ENCODE measurements at places on chromosomes 2 and 18.

DNA sequence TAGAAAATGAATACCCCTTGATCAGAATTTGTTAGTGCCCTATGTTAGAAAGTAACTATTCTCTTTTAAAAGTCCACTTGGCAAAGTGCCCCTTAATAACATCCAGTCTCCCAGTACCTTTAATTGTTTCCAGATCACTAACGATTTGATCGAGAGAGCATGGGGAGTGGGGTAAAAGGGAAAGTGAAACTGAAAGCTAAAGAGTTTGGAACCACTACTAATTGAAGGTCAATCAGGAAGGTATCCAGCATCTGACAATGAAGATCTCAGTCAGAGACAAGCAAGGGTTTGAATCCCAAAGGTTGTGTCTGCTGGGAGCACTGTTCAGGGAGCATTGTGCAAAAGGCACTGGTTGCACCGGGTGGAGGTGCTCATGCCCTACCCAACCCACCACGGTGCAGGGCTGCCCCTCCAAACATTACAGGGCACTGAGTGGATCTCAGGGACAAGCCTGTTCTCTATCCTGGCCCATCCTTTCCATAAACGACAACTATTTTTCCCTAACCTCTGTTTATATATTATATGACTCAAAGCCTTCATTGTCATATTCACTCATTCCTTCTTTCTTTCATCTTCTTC, 14.6 kb upstream of the RIT2 start:
- DNase-seq: no peak

DNA sequence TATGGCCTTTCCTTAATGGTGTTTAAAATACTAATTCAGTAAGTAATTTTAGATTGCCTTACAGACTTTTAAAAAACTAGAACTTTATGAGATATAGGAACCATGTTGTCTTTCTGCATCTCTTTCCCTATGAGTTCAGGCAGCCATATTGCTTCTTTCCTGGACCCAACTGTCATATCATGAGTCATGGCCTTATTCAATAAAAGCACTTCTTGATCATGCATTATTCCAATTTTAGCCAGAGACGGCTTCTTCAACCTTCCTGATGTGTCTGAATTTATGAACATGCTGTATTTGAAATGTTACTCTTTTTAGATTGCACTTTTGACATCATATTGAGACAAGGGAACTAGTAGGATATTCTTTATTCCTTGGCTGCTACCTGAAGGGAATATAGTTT, 65.4 kb upstream of the MAP3K20 start:
- DNase-seq: no peak

DNA sequence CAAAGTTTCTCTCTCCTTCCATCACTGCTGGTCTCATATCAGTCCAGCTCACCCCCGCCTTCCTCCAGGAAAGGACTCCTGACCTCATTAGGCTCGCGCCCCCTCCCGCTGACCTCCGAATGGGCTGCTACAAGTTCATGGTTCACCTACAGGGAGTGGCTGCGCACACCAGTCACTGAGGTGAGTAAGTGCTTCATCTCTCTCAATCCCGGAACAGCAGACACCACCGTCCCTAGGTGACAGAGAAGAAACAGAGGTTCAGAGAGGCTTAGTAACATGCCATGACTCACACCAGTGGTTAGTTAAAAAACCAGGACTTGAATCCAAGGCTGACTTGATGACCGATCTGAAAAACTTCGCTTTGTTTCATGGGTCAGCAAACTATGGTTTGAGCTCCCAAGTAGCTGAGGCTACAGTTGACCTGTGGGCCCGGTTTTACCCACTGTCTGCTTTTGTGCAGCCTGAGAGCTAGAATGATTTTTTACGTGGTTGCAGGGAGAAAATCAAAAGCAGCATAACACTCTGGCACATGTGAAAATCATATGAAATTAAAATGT, 42.0 kb downstream of the ZFP36L2 start:
- no peak for DNase-seq

DNA sequence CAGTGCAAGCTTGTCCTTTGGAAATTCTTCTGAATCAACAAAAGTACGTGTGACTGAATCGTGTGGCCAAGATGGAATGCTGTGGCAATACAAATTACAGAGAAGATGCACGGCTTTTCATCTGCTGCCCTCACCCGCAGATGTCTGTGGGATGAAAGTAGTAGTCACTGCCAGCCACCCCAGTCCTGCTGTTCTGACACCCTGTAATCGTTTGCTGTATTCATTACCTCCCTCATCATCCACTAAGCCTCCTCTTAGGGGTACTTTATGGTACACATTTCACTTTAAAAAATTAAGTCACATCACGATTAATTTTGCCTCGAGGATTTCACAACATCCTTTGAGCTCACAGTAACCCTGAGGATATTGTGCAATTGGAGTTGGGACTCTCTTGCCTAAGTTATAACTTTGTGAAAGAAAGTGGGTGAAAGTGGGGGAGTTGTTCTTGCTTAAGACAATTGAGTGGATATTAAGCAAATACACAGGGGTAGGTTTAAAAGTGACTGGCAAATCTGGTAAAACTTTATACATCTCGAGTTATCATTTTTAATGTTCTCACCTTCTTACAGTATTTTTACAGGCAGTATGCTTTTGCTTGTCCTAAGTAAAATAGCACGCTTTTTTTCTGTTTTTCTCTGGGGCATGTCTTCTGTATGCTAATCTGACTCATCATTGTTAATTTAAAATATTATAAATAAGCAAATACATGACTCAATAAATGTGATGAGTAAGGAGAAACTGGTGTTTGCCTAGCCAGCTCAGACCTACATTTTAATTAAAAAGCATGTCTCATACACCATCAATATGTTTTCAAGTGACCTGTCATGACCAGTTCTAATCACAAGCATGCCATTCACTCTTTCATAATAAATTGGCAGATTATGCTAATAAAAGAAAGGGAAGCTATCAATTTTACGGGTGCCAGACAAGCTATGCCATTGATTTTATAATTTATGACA, 680.9 kb downstream of the IRS1 start:
- DNase-seq: no peak

- DNase-seq: no peak
These were observed 337.3 kb downstream of the OSR1 start for GRCh38 chr2:19021100-19021476.

DNA sequence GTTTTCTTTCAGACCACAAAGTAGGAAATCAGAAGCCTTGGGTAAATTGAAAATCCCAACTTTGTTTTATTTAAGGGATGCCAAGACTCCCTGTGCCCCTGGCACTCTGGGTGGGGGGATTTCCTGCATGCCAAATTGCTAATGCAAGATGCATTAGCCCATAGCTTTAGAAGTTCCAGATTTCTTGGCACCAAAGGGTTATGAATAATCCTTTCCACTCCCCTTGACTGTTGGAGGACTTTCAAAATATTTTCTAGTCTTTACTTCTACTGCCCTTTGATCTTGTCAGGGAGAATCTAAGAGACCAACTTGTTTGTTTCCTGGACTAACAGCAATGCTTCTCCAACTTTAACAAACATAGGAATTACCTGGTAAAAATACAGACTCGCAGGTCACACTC, 81.8 kb upstream of the TGIF1 start:
- DNase-seq: no peak

DNA sequence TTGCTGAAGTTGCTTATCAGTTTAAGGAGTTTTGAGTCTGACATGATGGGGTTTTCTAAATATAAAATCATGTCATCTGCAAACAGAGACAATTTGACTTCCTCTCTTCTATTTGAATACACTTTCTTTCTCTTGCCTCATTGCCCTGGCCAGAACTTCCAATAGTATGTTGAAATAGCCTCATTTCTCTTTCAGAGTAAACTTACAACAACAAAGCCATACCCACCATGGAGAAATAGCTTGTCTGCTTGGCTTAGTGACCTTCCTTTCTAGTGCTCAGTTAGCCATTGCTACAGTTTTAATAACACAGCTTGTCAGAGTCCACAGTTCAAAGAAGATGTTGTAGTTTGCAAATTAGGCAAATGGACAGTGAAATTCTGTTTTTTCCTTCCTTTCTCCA, 228.0 kb downstream of the ETAA1 start:
- no peak for DNase-seq

DNA sequence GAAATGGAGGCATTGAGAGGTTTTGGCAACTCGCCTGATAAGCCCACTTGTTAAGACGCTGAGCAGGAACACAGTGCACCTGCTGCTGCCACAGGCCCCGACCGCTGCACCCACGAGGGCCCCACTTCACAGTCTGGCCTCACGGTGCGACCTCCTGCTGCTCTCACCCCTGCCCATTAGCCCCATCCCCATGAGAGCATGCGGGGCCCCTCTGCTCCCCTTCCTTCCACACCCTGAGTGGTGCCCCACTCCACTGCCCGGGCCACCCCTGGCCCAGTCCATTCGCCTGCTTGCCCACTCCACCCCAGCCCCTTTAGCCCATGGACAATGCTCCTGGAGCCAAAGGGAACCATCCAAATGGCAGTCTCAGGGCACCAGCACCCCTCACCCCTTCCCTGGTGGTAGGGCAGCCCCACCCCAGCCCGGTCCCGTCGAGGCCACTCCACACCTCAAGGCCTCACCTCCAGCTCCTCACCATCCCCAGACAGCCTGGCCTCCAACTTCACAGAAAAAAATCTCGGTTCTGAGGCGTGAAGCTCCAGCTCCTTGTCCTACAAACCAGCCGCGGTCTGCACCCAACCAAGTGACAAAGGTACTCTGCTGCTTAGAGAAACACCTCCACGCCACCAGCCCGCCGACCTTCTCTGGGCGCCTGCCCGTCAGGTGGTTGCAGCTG, 6.7 kb upstream of the GPR55 start:
- no peak for DNase-seq

DNA sequence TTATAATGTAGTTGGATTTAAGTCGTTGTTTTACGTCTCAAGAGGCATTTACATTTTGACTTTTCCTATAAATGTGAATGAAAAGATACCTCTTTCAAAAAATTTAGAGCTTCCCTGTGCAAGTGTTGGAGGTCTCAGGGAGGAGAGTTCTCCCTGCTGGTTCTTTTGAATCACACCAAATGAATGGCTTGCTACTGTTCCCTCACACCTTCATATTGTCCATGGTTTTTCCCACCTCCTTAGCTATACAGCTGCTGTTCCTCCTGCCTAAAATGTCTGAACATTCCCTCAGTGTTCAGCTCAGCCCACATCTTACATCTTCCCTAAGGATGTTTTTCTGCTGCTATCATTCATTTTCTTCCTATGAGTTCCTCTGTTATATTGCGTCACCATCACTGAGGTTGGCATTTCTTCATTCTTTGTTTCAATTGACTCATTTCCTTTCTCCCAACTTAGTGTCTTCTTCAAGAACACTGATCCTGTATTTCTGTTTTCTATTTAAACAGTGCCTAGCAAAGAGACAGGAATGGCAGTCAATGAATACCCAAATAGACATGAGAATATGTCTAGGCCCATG, 46.0 kb downstream of the COX7A2L start:
- no peak for DNase-seq

GRCh38 chr18:40179729-40180461, 1775.1 kb upstream of the PIK3C3 start:
- no peak for DNase-seq

DNA sequence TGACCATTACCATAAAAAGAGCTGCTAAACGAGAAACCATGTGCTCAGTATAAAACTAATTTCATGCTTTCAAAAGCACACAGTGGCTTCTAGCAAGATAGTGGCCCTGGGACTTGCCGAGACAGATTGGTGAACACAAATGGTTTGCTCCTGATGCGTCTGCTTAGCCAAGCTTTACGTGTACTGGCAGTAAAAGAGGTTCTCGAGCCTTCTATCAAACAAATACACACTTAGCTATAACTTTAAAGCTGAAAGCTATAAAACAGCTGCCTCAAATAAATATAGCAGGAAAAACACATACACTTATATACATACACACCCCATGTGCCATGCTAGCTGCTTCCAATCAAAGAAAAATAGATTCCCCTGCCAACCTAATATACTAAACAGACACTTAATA, 117.0 kb downstream of the ZNF385B start:
- DNase-seq: no peak

- peak; percentile 1 for DNase-seq
These were observed 51.2 kb upstream of the NOSTRIN start for GRCh38 chr2:168751104-168751740.

GRCh38 chr2:170815746-170816503, 762 bp upstream of the GAD1 start:
- DNase-seq: peak; percentile 41

DNA sequence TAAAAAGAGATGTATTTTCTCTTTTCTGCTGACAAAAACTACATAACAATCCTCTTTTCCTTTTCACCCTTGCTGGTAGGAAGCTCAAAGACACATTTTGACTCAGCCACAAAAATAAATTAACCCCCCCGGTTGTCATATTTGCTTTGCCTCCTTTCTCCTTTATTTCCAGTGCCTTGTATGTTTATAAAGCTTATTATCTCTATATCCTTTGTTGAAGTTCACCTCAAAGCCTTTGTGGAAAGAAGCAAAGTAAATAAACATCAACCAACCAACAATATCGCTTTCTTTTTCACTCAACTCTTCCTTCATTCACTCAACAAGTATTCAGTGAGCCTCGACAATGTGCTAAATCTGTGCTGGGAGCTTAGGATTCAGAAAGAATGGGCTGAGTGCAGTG, 276.5 kb upstream of the ID2 start:
- DNase-seq: no peak

DNA sequence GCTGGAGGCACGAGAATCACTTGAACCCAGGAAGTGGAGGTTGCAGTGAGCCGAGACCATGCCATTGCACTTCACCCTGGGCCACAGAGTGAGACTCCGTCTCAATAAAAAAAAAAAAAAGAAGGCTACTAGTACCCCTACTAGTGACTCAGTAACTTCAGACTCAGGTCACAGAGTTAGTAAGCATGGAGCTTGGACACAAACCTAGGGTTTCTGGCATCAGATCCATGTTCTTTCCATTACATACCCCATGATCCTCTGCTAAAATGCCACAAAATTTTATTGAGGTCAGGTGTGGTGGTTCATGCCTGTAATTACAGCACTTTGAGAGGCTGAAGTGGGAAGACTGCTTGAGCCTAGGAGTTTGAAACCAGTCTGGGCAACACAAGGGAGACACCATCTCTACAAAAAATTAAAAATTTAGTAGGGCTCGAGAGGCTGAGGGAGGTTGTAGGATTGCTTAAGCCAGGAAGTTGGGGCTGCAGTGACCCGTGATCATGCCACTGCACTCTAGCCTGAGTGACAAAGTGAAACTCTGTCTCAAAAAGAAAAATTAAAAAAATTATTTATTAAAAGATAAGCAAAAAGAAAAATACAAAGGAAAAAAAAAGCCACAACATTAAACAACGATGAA, 45.1 kb downstream of the DHX57 start:
- DNase-seq: no peak

Data from stimulated activated CD4-positive, alpha-beta T cell treated with anti-CD3 and anti-CD28 coated beads, TNF-alpha, amount 100 ng/mL, for 24 hours (primary cell).